Activated naive CD4-positive, alpha-beta T cell (primary cell): ENCODE measurements at places on chromosomes 2 and 18.

DNA sequence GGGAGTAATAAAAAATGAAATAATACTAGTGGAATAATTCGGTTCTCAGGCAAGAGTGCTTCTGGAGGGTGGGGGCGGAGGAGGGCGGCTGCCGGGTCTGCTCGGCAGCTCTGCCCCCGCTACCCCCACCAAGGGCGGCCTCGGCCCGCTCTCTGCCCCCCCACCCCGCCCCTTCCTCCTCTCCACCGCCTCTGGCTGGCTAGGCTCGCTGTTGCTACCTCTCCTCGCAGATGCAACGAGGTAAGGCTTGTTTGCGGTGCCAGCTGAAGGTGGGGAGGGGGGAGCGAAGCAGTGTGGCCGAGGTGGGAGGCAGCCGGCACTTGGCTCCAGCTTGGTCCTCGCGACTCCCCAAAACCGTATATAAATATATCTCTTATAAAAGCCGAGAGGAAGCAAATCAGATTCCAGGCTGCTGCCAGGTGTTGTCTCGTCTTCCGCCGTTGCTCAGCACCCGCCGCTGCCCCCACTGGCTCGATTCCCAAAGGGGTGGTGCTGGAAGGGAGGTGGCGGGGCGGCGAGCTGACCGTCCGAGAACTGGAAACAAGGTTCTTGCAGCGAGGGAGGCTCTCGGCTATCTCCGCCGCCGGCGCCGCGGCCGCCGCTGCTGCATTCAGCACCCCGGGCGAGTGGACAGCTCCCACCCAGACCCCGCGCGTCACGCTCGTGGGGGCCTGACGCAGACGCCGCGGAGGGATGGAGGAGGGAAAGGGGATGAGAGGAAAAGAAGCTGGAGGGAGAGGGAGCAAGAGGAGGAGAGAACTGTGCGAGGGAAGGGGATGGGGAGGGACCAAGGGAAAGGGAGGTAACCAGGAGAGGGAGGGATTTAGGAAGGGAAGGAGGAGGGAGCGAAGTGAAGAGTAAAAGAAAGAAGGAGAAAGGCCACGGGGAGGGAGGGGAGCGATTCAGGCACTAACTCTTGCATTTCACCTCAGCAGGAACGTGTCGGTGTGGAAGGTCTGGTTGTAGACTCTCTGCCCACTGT lies at the start of gene MARCHF4:
TSS of gene MARCHF4 (minus strand) at position 763 of the 982 bp plus-strand sequence. CDS start 2,223 bp downstream, outside the sequence.
- peak; percentile 41 for DNase-seq

GRCh38 chr18:841647-842370 lies 29.8 kb upstream of the YES1 start:
- no peak for DNase-seq

DNA sequence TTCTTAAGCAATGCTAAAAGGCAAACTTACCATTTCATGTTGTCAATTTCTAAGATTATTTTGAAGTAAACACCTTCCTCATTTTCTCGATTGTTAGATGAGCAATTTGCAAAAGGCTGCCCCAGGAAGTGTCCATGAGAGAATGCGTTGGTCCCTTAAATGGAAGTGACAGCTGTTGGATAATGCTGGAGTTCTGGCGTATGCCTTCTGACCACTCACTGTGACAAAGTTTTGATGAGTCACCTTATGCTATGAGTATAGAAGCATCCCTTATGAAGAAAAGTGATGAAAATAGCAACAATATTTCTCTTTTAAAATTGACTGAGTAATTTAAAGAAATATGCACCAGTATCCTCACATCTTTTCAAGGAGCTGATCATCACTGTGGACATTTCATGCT lies 1497.5 kb downstream of the DPP10 start:
- DNase-seq = no peak

- DNase-seq = no peak
These were observed 88.5 kb upstream of the COPS8 start for GRCh38 chr2:236997069-236997715.

DNA sequence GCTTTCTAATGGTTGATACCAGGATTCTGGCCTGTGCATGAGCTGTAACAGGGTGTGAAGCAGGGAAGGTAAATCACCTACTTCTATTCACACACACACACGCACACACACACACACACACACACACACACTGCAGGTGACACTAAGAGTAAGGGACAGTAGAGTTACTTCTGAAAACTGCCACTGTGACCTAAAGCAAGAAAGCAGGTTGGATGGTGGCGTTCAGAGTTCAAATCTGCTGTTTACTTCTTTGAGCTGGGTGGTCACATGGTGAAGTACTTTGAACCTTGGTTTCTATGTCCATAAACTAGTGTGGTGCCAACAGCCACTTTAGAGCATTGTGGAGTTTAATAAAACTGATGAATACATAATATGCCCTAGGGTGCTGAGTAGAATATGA lies 248.0 kb downstream of the PIEZO2 start:
- no peak for DNase-seq

- no peak for DNase-seq
These were observed 51.0 kb downstream of the ZNF236 start for GRCh38 chr18:76873311-76873710.

DNA sequence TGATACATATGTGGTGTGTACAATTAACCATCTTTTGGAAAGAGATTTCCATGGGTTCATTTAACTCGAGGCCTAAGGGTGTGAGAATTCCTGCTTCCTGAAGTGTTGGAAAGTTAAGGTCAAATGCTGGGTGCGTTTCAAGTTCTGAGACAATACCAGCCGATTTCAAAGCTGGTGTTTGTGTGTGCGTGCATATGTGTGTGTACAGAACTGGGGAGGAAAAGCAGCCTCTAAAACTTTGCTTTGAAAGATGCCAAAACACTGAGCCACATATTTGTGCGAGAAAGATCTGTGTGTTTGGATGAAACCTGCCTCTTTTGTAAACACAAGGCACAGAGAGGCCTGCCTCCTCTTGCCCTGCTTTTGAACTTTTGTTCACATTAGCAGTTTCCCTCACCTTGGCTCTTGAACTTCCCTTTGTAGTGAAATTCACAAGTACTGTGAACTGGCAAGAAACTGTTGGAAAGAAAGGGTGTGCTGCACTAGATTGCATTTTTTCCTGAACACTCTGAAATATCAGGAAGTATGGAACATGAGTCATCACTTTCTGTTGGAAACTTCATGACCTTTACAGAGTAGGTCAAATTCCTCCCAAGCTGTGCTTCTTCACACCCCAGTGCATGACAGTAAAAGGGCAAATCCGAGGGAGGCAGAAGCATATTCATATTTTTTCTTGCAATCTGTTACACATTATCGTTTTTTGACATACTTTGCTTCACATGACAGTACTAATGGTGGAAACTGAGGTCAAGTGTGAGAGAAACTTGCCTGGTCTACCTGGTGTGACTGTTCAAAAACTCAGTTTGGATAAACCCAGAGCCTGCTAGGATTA lies 20.0 kb upstream of the CAVIN2 start:
- no peak for DNase-seq
